ENCODE measurements at places on chromosomes 16 and 17.

GRCh38 chr17:73684183-73684582 is 39.9 kb upstream of the SDK2 start:
- no peak for DNase-seq

- DNase-seq: no peak
Observed at GRCh38 chr16:4599037-4599436, 15.7 kb downstream of the UBALD1 start.

- no peak for DNase-seq
Observed at GRCh38 chr17:46212634-46213435, 19.6 kb upstream of the KANSL1 start.

DNA sequence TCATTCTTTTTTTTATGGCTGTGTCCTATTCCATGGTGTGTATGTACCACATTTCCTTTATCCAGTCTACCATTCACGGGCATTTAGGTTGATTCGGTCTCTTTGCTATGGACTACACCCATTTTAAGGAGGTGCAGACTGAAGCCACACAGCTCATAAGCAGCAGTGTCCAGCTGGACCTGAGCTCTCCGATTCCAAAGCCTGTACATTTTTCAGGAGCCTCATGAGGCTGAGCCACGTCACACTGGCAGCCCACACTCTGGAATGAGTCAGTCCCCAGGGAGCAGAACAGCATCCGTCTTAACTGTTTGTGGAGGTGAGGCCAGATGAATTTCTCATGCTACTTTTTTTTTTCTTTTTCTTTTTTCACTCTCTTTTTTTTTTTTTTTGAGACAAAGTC is 116.1 kb downstream of the C16orf95 start:
- DNase-seq: no peak

DNA sequence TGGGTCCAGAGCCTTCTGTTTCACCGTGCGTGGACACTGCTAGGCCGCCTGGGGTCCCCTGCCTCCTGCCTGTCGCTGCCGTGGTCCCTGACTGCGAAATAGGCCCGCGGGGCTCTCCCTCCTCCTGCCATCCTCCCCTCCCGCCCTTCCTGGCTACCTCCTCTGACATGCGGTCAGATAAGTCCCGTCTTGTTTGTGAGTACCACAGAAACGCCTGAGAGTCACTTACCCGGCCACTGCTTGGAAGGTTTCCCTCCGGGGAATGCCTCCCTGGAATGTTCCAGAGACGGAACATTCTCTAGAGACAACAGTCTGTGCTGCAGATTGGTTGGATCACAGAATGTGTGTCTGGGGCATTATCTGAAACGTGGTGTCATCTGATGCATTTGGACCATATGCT is 22.7 kb downstream of the CIBAR2 start:
- no peak for DNase-seq

DNA sequence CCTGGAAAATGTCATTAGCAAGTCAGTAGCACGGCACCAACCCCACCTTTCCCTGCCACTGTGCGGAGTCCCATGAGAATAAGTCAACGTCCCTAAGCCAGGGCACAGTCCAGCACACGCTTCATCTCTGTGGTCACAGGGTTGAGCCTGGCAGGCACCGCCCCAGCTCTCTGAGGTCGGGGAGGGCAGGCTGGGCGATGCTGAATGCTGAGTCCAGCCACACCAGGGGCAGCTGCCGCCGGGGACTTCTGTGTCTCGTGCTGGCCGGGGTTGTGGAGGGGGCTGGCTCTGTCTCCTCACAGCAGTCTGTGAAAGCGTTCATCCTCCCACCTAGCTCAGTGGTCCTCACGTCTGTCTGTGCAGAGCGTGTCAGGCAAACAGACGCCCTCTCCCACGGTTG is 53.2 kb downstream of the BANP start:
- no peak for DNase-seq

- DNase-seq: peak; percentile 88
Observed at GRCh38 chr17:40356990-40357881, 7.3 kb downstream of the GJD3 start.

- no peak for DNase-seq
Observed at GRCh38 chr17:61984821-61985220, 57.0 kb upstream of the INTS2 start.

DNA sequence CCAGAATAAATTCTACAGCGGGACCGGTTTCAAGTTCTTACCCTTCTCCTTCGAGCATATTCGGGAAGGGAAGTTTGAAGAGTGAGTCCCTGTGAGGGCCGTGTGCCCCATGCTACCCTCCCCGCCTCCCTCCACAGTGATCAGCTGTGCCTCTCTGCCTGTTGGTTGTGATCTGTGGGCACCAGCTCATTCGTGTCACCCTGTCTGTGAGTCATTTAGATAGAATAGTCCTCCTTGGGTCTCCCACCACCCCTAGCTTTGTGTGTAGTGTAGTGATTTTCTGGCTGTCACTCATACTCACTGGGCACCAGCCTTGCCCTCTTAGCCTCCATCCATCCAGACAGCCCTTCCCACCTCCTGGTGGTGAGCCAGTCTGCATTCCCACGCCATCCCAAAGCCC is 15.0 kb upstream of the NAGLU start:
- no peak for DNase-seq

- DNase-seq: no peak
Observed at GRCh38 chr17:49595980-49596379, 20.3 kb downstream of the NXPH3 start.

GRCh38 chr17:50576864-50577263 is 16.3 kb downstream of the CACNA1G start:
- no peak for DNase-seq

GRCh38 chr16:73385696-73386095 is 337.8 kb upstream of the ZFHX3 start:
- no peak for DNase-seq

DNA sequence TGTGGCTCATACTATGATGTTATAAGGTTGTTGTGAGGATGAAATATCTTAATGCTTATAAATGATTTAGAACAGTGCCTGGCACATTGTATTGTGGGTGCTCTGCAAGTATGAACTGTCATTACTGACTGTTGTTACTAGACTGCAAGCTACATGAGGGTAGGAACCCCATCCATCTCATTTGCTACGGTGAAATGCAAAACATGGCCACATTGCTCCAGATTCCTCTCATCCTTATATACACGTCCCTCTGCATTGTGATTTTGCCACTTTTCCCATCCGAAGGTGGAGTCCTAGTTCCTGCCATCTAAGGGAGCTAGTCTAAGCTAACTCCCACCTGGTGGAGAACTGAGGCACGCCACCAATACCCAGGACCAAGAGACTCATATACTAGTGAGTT is 29.8 kb downstream of the HSBP1 start:
- DNase-seq: no peak

DNA sequence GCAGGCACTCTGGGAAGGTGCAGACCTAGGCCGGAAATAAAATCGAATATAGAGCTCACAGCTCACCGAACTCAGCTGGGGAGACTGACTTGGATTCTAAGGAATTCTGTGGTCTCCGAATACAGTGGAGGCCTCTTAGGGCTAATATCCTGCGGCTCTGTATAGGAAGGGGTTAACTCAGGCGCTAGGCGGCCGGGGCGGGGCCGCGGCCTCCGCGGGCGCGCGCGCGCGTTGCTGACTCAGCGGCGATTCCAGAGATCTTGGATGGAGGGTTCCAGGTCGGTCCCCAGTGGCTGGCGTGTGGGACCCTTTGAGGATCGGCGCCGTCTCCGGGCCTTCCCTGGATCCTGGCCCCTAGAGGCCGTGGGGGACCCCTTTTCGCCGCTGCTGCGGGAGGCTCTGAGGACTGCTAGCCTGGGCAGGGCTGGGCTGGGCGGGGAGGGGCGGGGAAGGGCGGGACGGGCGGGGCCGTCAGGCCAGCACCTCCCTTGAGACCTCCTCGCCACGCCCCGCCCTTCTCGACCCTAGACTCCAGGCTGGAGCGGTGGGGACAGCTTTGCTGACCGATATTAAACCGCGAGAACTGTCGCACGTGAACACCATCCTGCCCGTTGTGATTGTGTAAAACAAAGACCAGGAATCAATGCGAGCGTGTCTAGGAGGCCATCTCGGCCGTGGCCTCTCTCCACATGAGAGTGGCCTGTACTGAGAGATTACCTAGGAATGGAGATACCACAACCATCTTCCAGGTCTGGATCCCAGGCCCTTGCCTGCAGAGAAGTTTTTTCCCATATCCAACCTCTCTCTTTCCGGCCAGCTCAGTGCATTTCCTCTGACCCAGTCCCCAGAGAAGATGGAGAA is 1.4 kb upstream of the PLEKHH3 start:
- DNase-seq: no peak

GRCh38 chr16:57627184-57627871 is 1.1 kb upstream of the ADGRG1 start:
- no peak for DNase-seq

DNA sequence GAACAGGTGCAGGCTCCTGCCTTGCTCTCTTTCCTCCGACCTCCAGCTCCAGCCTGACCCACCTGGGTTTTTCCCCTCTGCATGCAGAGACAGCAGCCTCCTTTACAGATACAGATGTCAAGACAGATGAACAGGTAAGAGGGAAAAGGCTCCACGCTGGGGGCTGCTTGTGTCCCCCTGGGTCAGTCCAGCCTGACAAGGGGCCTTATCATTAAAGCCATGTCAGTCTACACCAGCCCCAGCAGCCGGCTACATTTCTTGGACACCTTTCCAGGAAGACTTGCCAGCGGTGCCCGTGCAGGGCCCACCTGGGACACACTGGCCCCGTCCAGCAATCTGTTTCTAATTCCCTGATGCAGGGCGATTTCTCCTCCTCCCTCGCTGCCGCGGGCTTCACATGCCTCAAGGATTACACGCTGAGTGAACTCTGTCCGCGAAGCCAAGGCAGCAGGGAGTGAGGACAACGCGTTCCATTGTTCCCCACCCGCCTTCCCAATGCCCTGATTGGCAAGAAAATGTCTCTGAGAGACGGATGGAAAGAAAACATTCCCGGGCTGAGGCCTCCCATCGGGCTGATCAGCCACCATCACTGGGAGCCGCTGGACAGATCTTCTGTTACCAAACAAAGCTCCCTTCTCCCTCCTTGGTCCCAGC is 184.7 kb downstream of the C16orf95 start:
- no peak for DNase-seq

DNA sequence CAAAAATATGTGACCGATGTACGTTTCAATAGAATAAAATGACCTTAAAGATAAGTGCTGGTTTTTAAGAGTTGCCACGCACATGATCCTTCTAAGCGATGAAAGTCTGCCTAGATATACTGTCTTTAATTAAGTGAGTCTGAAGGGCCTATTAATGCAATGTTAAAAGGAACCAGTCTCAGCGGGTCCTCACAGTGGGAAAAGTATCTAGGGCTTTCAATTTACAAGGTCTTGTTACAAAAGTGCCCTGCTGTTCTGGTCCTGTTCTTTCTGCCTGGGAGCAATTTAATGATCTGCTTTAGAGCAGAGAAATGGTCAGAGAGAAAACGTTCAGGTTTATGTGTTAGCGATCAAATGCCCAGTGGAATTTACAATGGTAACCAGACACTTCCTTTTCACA is 864.0 kb downstream of the KCNJ2 start:
- no peak for DNase-seq

DNA sequence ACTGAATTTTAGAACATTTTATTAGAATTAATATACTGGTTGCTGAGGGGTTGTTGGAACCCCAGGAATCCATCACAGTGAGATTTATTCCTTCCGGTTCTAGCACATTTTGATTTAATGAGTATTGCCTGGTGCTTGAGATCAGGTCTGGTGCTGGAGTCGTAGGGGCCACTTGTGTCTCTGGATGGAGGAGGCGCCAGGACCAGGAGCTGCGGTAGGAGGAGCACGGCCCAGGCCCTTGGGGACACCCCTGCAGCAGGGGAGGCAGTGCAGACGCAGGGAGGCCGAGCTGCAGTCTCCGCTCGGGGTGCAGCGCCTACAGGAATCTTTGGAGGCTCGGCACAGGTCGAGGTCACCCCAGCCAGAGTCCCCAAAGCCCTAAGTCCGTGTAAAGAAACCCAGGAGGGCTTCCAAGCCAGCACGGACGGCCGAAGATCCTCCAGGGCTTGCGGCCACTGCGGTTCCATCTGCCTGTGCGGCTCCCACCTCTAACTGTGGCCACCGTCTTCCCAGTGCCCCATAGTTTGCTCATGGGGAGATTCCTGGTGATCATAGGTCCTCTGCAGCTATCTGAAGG is 66.2 kb upstream of the CREBBP start:
- DNase-seq: no peak

DNA sequence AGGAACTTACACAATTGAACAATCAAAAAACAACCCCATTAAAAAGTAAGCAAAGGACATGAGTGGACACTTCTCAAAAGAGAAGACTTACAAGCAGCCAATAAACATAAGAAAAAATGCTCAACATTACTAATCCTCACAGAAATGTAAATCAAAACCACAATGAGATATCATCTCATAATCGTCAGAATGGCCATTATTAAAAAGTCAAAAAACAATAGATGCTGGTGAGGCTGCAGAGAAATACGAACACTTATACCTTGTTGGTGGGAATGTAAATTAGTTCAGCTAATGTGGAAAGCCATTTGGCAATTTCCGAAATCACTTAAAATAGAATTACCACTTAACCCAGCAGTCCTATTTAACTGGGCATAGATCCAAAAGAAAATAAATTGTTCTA is 301.9 kb upstream of the KCNJ16 start:
- no peak for DNase-seq

- no peak for DNase-seq
Observed at GRCh38 chr17:62882284-62882683, 74.2 kb upstream of the MARCHF10 start.

DNA sequence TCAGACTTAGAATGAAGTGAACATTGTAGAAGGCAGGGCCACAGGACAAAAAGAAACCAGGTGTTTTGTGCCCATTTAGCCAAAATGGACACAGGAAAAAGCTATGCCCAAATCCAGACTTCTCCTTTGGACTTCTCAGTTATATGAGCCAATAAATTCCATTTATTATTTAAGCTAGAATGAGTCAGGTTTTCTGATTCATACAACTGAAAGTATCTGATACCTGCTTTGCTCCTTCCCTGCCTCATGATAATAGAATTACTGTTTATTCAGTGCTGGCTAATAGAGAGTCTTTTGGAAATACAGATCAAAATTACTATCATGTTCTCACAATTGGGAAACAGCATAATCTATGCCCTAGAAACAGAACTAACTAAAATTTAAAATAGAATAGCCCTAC is 8.7 kb upstream of the CPD start:
- DNase-seq: no peak

Data from vagina (tissue), 2 donors.